ENCODE measurements at places on chromosomes 16 and 17.

DNA sequence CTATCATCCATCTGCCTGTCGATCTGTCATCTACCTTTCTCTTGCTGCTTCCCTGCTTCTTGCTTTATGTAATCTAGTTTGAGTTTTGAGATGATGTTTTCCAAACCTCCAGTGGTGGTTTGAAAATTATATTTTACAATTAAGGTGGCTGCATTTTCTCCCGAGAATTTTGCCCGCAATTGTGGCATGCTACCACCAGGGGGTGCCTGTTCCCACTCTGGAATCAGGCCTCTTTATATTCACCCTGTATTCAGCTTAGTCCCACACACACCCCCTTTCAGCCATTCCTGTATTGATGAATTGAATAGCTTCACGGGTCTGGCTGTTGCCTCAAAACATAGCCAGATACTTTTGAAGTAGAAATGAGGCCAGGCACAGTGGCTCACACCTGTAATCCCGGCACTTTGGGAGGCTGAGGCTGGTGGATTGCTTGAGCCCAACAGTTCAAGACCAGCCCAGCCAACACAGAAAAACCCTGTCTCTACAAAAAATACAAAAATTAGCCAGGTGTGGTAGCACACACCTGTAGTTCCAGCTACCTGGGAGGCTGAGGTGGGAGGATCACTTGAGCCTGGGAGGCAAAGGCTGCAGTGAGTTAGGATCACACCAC lies 3.2 kb downstream of the PRSS22 start:
- DNase-seq = no peak

DNA sequence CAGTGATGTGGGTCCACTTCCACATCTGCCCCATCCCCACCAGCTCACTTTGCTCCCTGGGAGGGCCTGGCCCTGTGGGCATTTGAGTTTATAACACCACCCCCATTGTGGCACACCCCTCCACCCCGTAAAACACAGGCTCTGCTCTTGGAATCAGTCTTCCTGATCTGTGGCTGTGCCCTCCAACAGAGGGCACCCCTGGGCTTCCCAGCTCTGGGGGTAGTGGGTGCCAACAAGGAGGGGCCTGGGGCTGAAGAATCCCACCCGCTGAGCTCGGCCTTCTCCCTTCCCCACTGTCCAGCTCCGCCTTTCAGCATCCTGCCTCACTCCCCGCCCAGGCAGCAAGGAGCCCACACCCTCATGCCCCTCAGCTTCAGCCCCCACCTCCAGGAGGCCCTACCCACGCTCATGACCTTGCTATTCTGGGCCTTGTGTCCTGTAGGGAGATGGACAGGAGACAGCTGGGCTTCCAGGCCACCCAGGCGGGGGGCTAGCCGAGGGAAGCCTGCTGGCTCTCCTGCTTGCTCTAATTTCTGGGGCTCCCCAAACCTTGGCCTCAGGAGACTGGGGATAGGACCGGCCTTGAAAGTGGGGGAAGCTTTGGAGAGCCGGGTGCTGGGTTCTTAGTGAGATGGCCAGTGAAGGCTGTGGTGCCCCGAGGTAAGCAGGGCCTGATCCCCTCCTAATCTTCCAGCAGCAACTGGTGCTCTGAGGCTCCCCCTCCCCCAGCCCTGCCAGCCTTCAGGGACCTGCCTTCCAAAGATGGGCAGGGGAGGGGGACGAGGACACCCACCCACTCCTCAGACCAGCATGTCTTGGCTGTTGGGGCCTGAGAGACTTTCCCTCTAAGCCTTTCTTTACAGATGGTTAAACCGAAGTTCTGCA lies 2.9 kb upstream of the ATP2A1 start:
- no peak for DNase-seq

- no peak for DNase-seq
Measured at GRCh38 chr17:2108170-2108569, 53.3 kb downstream of the HIC1 start.

- peak; percentile 86 for DNase-seq
Measured at GRCh38 chr16:85659805-85660511, 28.8 kb downstream of the GINS2 start.

DNA sequence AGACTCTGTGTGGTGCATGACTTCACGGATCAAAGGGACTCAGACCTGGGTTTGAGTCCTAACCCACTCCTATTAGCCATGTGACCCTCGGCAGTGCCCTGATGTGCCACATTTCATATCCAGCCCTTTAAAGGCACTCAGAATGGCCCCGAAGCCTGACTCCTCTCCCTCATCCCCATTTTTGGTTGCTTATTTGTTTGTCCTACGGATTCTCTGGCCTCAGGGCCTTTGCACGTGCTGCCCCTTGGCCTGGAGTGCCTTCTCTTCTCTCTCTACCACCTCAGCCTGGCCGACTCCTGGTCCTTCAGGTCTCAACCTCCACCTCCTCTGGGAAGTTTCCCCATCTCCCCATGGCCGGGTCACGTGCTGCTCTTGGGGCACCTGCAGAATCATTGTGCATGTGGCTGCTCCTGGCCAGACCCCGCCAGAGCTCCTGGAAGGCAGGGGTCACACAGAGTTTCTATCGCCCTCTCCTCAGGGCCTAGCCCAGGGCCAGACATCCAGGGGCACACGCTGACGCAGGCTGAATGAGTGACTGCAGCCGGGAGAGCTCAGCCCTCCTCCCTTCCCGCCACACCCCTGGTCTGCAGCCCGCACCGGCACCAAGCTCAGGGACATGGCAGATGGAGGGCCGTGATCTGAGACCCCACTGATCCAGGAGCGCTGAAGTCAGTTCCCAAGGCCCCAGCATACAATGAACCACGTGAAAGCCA lies 22.0 kb upstream of the CIBAR2 start:
- no peak for DNase-seq

- DNase-seq = no peak
Measured at GRCh38 chr16:62933929-62934328, 897.7 kb upstream of the CDH8 start.

DNA sequence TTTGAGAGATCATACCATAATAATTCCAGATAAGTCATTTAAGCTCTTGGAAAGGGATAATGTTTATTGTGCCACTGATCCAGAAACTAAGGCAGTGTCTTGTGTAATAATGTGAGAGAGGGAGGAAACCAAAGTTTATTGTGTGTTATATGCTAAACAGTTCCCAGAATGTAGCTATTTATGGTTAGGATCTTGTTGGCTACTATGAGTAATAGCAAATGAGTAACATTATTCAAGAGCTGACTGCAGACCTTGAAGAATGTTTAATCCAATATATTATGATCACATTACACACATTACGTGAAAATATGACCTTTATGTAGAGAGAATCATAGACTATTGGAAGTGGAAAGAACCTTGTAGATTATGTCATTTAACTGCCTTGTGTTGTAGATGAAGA lies 139.5 kb downstream of the BCAS3 start:
- peak; percentile 64 for DNase-seq

- peak; percentile 71 for DNase-seq
Measured at GRCh38 chr17:63961355-63962212, 11.1 kb downstream of the SCN4A start.

- DNase-seq = peak; percentile 31
Measured at GRCh38 chr17:28372203-28372944, 880 bp downstream of the SARM1 start.

GRCh38 chr17:72063756-72064450 lies 56.9 kb upstream of the SOX9 start:
- DNase-seq = no peak

- no peak for DNase-seq
Measured at GRCh38 chr16:52113533-52114183, 433.3 kb downstream of the TOX3 start.

GRCh38 chr16:11990702-11991390 lies 14.3 kb downstream of the SNX29 start:
- DNase-seq = no peak

DNA sequence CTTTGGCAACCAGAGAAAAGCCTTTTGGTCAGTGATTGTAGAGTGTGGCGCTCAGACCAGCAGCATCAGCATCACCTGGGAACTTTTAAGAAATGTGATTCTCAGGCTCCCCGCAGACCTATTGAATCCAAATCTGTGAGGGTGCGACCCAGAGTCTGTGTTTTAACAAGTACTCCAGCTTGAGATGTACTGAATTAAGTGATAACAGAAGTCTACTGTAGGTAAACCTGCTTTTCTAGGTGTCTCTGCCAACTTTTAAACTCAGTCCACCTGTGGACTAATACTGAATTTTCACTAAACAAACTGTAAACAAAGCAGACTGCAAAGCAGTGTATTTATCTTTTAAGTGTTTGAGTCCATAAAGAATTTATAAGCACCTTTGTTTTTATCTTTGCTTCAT lies 43.6 kb downstream of the NUP93 start:
- no peak for DNase-seq

DNA sequence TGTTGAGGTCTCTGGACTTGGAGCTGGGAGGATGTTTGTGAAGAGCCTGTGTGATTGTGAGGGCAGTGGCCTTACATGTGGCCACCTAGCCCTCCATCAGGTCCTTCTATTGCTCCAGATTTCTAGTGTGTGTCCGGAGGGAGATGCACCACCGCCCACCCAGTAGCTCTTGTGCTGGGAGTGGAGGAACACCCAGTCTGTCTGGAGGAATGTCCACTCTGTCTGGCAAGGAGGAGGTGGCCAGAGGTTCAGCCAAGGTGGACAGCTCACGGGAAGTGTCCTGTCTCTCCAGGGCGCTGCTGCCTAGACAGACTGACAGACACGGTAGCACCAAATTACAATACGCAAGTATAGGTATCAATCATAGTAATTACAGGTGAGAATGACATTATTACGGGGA lies 10.6 kb downstream of the RPTOR start:
- DNase-seq = no peak

- DNase-seq = no peak
Measured at GRCh38 chr17:81037798-81038733, 3.1 kb downstream of the BAIAP2 start.

DNA sequence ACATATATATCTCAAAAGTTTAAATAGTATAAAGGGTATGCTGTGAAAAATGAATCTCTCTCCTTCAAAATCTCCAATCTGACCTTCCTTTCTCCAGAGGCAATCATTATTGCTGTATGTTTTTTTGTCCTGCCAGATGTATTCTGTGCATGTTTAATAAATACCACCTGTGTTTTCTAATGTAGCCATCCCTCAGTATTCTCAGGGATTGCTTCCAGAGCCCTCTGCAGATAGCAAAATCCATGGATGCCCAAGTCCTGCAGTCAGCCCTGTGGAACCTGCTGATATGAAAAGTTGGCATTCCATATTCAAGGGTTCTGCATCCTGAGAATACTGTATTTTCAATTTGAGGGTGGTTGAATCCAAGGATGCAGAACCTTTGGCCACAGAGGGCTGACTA lies 42.9 kb downstream of the BPTF start:
- DNase-seq = no peak

DNA sequence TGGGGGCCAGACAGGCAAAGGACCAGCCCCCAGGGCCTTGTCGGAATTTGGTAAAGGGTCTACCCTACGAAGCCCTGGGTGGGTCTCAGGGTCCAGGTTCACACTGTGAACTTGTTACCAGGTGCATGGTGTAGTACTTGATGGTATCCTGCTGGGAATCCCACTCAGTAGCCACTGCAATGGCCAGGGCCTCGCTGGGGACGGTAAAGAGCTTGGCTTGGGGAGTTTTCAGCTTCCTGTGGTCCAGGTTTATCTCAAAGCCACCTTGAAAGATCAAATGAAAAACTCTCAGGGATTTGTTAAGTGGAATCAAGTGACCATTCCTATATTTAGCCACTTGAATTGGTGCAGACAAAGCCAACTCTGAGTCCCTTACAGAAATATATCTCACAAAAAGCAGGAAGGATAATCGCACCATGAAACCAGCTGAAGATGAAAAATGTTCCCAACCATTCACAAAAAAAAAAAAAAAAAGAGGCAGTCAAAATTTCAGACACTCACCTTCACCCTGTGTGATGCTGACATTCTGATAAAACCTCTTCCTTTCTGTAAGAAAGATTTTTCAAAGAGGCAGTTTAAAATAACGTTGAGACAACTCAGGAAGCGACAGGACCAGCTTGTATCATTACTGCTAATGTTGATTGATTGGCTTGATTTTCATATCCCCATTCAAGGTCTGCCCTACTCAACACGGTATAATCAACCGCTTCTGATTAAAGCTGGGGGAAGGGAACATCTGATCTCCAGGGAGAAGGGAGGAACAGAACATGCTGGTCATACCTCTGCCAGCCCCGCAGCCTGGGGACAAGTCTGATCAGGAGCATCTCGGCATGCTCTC lies 10.6 kb downstream of the ATPAF2 start:
- DNase-seq = no peak

DNA sequence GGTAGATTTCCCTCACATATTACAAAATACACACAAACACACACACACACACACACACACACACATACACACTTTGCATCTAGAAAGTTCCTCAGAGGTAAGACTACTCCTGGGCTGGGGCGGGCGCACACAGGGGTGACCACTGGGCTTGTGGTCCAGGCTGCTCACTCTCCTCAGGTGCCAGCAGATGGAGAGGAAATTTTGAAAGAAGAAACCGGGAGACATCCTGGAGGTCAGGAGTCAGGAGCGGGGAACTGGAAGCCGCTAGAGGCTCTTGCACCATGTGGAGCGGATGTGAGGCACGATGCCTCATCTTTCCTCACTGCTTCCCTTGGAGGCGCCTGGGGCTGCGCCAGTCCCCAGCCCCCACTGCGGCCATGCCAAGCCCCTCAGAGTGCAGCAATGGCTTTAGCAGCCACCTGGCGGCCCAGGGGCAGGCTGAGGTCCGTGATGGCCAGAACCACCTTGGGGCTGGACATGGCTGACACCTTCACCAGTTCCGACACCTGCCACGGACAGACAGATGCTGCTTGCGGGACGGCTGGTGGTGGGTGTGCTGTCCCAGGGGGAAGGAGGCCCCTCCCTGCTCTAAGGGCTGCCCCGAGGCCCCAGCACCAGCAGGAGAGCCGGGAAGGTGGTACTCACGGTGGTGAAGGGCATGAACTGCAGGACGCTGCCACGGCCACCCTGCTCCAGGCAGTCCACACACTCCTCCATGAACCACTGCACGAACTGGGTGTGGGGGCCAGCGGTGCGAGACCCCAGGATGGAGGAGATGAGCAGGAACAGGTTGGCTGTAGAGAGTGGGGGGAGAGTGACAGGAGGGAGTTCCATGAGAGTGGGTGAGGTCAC lies 4.1 kb downstream of the CSF3 start:
- DNase-seq = no peak

GRCh38 chr17:33228548-33228947 lies 64.5 kb downstream of the ASIC2 start:
- no peak for DNase-seq

Measured in AG08395 (cell line).